ENCODE measurements at places on chromosomes 7 and 10.

GRCh38 chr7:133948588-133948987 is 178.6 kb upstream of the LRGUK start:
- DNase-seq, result no peak

DNA sequence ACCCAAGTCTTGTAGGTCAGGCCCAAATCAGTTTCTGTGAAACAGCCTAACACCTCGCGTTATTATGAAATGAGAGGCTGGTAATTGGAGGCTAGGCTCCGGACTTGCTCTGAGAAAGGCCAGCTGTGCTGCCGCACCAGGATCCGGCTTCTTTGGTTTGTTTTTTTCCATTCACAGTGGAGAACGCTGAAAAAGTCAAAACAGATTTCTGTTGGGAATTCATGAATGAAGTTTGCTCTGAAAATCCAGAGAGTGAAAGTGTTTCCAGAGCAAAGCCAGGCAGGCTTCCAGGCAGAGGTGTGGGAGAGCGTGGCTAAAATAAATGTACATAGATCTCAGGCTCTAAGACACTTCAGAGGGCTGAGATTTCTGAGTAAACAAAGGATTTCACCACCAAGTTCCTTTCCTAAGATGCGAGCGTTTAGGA is 240.1 kb downstream of the TRIL start:
- no peak for DNase-seq

DNA sequence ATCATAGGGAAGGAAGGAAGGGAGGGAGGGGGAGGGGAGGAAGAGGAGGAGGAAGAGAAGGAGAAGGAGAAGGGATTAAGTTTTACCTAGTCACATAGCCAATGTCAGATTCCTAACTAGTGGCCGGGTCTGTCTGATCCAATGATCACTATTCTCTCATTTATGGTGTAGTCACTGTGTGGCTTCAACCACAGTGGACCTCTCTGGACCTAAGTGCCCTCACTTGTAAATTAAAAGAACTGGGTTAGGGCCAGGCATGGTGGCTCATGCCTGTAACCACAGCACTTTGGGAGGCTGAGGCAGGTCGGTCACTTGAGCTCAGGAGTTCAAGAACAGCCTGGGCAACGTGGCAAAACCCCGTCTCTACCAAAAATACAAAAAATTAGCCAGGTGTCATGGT is 6.6 kb upstream of the SERPINE1 start:
- no peak for DNase-seq

GRCh38 chr10:2118201-2118600 is 380.9 kb upstream of the ADARB2 start:
- DNase-seq, result no peak

- no peak for DNase-seq
Observed at GRCh38 chr7:1675036-1675671, 5.1 kb downstream of the ELFN1 start.

DNA sequence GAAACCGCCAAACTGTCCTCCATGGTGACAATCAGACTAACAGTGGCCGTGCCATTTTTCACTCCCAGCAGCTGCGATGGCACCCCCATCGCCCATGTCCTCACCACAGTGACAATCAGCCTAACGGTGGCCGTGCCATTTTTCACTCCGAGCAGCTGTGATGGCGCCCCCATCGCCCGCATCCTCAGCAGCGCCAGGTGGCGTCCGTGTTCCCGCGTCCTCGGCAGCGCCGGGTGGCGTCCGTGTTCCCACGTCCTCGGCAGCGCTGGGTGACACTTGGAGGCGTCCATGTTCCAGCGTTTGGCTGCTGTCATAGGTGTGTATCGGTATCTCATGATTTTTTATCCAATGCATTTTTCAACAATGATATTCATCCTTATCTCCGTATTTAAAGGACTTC is 267.3 kb downstream of the PTPRN2 start:
- no peak for DNase-seq

DNA sequence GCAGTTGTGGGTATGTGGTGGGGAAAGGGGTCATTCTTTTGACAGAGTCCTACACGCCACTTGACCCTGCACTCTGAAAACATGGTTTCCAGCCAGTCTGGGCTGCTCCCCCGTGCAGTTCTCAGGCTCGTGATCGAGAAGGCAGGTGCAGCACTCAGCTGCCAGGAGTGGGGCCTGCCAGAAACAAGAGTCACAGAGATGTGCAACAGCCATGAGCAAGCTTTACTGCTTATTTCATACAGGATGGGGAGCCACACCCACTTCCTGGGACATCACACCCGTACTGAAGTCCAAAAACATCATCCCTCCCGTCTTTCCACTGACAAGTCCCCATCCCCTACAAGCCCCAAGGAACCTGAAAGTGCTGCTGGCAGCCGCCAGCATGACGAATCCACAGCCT is 9.3 kb downstream of the ATG9B start:
- no peak for DNase-seq

DNA sequence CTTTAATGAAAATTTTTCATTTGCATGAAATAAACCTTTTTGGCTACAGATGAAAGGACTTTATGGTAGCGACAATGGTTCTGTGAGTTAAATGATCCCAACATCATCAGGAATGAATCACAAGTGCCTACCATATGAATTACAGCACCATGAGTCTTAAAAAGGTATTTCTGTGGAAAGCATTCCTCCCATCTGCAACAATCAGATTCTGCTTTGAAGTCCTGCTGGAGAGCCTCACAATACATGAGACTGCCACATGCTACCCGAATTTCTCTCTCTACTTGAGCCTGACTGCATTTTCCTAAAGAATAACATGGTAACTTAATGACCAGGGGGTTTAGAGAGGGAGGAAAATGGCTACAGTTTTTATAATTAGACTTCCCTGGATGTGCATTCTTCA is 190.3 kb downstream of the TWIST1 start:
- peak; percentile 79 for DNase-seq

DNA sequence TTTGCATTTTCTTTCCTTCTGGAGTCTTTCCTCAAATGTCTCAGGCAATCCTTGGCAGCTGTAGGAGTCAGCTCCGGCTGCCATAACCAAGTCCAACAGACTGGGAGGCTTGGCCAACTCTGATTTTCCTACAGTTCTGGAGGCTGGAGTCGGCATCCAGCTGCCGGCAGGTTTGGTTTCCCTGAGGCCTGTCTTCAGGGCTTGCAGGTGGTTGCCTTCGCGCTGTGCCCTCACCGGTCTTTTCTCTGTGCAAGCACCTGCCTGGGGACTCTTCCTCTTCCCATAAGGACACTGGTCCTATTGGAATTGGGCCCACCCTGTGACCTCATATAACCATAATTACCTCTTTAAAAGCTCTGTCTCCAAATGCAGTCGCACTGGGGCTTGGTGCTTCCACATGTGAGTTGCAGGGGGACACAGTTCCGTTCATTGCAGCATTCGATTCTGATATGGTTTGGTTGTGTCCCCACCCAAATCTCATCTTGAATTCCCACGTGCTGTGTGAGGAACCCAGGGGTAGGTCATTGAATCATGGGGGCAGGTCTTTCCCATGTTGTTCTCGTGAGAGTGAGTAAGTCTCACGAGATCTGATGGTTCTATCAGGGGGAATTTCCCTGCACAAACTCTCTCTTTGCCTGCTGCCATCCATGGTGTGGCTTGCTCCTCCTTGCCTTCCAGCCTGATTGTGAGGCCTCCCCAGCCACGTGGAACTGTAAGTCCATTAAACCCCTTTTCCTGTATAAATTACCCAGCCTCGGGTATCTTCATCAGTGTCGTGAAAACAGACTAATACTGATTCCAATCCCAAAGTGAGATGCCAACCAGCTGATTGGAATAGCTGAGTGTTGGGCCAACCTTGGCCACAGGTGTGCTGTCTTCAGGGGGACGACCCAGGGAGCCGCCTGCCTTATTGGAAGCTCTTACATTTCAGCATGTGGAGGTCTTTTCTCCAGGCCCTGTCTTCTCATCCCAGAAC is 7.9 kb downstream of the GALNTL5 start:
- DNase-seq, result no peak

DNA sequence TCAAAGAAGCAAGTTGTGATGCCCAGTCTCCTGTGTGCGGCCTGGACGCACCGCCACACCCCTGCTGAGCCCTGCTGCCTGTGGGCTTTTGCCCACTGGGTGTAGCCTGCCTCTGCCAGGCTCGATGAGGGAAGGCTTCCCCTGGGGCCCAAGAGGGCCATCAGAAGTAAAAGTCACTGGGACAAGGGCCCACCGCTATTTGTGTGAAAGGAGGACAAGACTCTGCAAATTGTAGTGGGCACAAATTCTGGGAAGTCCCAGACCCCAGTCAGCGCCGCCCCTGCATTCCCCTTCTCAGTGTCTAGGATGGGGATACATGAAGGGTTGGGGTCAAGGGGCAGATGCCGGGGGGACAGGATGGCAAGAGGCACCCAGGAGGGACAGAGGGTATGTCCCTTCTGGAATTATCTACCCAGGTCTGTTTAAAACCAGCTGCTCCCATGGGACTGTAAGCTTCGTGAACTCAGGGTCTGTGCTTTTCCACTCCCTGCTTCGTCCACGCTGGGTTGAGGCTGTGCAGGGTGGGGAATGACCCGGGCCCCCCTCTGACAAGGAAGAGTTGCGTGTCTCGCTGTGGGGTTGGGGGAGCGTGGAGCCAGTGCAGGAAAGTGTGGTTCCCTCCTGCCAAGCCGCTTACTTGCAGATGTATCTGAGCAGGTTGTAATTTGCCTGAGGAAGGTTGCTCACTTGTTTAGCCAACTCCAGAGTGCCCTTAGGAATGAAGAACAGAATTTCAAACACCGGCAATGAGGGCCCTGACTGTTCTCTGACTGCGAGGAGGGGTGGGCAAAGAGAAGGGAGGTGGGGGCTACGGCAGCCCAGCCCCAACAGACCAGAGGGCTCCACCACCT is 147.2 kb downstream of the MAPK8 start:
- DNase-seq, result no peak

- peak; percentile 84 for DNase-seq
Observed at GRCh38 chr10:73874267-73875138, at the start of gene CAMK2G. Gene CAMK2G, minus strand, starts transcription at chr10:73874555. Its CDS starts 94 bp downstream, at chr10:73874461.

GRCh38 chr7:628826-629225 is 97.7 kb upstream of the DNAAF5 start:
- DNase-seq, result no peak

DNA sequence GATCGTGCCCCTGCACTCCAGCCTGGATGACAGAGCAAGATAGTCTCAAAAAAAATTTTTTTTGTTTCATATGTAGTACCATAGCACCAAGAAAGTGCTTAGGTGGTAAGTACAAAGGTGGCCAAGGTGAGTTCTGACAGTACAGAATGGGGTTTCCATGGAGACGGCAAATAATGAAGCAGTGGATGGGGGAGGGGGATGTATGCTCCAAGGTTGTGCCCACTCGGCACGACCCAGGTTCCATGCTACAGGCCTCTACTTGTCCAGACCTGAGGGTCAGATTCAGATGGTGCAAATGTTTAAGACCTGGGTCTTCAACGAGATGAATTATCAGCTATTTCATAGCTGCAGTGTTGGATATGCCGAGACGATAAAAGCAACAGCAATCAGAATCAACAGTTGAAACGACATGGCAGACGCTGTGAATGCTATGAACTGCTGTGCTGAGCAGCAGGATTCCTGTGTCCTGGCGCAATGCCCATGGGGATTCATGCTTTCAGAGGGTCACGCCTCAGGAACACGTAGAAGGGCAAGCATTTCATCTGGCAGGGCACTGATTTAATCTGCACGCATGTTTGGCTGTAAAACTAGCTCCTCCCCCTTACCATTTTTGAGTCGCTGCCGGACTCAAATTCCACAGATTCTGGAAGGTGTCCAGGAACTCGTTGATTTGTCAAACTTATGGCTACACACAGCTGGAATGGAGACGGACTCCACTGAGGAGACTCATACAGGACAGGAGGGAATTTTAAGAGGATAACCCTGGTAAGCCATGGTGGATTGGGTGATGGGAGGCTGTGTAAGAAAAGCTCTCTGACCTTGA is 256.5 kb downstream of the FRMD4A start:
- DNase-seq, result peak; percentile 100

DNA sequence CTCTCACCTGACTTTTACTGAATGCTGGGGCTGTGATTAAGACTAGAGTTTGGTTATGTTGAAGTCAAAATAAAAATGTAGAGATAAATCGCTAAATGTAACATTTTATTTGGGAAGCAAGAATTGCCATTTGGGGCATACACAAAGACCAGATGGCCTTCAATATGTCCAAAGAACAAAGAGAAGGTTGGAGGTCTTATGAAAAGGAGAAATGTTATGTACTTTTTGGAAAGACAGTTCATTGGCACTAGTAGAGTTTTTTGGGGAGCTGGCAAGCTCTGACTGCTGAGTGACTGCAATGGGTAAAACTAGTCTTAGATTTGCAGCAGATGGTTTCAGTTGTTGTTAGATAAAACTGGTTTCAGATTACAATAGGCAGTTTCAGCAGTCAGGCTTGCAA is 35.6 kb upstream of the GALNT17 start:
- DNase-seq, result no peak

GRCh38 chr7:30472784-30473775 is 5.5 kb downstream of the NOD1 start:
- peak; percentile 93 for DNase-seq

- peak; percentile 95 for DNase-seq
Observed at GRCh38 chr10:21399392-21400035, 126.0 kb downstream of the SKIDA1 start.

- peak; percentile 60 for DNase-seq
Observed at GRCh38 chr7:132406039-132406438, 170.2 kb downstream of the PLXNA4 start.

GRCh38 chr7:117372073-117372472 is 49.2 kb upstream of the WNT2 start:
- no peak for DNase-seq

DNA sequence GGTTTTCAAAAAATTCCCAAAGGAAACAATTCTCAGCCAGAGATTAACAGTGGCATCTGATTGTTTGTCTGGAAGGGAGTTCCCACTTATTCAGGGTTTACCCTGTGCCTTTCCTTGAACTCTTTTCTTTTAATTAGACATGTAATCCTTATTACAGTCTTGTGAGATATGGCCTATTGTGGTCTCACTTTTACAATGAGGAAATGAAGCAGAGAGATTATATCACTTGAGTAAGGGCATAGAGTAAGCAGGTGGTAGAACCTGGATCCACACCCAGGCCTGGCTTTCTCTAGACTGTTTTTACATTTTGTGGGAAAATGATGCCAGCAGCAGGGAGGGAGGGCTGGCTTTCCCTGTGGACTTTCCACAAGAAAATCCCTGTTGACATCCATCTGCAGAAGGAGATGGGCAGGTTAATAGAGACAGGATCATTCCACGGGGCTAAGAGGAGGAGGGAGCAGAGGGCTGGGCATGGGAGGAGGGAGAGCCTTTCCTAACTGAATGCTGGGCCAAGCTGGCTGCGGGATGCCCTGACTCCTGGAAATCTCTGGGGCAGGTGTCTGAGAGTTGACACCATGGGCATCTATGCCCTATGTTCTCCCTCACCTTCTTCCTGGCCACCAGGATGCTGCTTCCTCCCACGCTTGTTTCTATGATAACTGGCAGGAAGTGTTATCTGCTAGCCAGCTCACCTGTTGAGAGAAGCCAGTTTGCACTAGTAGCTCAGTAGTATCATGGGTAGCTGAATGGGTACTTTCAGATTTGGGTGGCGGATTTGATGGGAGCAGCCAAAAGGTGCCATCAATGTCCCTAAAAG is 28.7 kb upstream of the ARHGAP22 start:
- DNase-seq, result no peak

GRCh38 chr7:50954716-50955115 is 172.0 kb upstream of the GRB10 start:
- DNase-seq, result no peak

GRCh38 chr7:28564755-28565374 is 152.5 kb downstream of the CREB5 start:
- DNase-seq, result peak; percentile 5
